ENCODE measurements at places on chromosomes 12 and 14.

GRCh38 chr14:64715628-64716412, 11.6 kb downstream of the PLEKHG3 start:
- no peak for DNase-seq

- DNase-seq, result no peak
Observed at GRCh38 chr14:104387022-104388010, 192.2 kb upstream of the C14orf180 start.

DNA sequence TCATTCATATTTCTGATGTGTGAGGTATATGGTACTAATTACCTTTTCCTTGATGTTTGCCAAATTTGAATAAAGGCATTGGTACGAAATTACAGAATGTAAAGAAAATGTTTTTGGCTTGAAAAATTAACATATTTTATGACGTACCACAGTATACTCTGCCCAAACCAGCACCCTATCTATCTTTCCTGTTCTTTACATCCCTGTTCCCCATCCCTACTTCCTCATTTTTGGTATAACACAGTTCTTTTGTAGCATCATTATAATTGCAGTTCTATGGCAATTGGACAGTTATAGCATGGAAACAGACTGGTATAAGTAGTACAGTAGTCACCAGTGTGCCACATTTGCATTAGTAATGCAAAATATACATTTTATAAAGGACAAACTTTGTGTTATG, 7.0 kb upstream of the CCT2 start:
- no peak for DNase-seq

DNA sequence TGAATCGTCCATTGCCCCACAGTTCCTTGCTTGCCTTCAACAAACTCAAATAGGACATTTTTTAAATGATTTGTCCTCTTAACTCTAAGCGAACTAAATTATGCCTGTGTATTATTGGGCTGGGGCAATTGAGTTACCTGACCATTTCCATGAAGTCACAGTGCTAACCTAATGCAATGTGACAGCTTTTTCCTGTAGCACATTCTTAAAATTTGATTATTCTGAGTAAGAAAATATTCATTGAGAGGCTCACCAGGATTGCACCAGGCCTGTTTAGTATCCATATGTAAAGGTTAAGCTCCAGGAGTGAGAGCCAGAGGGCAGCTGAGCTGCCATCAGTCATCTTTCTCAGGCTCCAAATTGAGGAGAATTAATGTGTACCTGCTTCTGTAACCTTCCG, 90.9 kb downstream of the GPR65 start:
- DNase-seq, result no peak
